ENCODE measurements at places on chromosomes 7 and 10.

- no peak for DNase-seq
These were observed 80.0 kb downstream of the ZNF277 start for GRCh38 chr7:112286250-112287086.

DNA sequence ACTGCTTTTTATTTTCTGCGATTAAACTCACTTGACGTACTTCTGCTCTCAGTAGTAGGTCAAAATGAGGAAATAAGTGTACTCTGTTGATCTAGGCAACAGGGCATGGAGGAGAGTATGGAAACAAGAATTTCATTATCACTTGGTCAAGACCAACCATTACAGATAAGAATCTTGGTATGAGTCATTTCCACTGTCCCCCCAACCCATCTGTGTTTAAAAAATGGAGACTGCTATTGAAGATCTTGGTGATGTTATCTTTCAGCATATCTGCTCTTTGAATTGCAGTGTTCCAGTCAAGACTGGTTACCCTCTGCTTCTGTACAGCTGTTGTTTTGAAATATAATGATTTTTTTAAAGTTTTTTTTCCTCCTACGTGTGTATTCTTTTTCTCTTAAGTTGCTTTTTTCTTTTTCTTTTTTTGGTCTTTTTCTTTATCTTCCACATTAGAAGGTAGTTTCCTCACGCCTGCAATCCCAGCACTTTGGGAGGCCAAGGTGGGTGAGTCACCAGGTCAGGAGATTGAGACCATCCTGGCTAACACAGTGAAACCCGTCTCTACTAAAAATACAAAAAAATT is 11.7 kb downstream of the STAM start:
- no peak for DNase-seq

- DNase-seq: no peak
These were observed 100.4 kb downstream of the TAX1BP1 start for GRCh38 chr7:27840313-27840712.

DNA sequence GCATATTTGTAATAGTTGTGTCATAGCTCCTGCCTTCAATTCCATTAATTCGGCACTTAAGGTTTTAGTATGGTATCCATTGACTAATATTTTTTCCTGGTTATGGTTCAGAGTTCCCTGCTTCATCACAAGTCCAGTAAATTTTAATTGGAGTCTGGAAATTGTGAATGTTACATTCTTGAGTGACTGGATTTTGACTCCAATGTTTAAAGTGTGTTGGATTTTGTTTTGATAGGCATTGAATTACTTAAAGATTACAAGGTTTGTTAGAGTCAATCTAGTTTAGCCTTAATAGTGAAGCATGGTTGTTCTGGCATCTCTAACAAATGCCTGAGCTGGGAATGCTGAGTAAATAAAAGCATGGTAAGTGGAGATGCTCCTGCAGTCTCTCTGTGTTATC is 326.6 kb upstream of the IGFBP3 start:
- DNase-seq: no peak

GRCh38 chr7:128270826-128271272 is 29.8 kb downstream of the LEP start:
- DNase-seq: no peak

DNA sequence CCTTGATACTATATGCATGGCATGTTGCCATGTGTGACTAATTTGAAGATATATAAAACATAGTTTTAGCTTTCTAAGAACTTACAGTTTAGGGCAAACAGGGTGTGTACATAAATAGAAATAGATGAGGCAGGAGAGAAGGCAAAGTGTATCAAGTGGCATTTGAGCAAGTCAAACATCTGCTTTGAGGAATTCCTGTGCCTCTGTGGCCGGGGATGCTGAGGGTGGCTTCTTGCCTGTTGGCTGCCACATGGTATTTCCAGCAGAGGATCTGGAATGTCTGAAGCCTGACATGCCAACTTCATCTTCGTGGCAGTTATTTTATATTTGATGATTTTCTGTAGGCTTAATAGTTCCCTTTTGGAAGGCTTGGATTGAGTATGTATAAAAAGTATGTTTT is 6.0 kb downstream of the SSBP1 start:
- DNase-seq: no peak

- no peak for DNase-seq
These were observed 342.6 kb upstream of the ZMIZ1 start for GRCh38 chr10:78726171-78726570.
